Activated B cell treated with CpG ODN at 0.5 μM for 24 hours (primary cell): ENCODE measurements at places on chromosomes 7 and 10.

DNA sequence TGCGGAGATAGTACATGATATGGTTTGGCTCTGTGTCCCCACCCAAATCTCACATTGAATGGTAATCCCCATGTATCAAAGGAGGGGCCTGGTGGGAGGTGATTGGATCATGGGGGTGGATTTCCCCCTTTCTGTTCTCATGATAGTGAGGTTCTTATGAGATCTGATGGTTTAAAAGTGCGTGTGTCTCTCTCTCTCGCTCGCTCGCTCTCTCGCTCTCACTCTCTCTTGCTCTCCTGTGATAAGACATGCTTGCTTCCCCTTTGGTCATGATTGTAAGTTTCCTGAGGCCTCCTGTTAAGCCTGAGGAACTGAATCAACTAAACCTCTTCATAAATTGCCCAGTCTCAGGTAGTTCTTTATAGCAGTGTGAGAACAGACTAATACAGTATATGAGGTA, 171.9 kb downstream of the NSUN6 start:
- DNase-seq: no peak

GRCh38 chr10:78331391-78331922, 297.8 kb downstream of the RPS24 start:
- DNase-seq: no peak

GRCh38 chr10:120052964-120053702, 160.6 kb downstream of the SEC23IP start:
- no peak for DNase-seq

DNA sequence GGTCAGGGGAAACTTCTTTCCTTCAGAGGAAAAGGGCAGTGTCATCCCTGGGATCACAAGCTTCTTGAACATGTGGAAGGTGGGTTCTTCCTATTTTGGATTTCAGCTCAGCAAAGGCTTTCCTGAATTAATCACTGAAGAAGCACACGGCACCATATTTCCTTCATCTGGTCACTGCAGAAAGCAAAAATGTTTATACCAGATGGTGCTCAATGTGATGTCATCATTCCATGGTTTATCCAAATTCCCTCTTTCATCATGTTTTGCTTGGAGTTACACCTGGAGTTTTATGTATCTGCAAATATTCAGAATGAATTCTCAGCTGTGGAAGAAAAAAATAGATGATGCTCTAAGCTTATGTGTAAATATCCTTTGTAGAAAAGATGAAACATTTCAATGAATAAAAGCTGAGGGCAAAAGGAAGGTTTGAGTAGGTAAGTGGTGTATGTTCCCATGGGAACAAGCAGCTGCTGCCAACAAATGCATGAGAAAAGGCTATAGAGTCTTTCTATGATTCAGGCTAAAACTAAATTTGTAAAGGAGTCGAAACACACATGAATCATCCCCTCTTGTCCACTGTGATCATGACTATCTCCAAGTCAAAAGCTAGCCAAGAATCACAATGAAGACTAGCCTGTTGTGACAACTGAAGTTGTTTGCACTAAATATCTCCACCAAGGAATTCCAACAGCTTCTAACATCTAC, 26.9 kb upstream of the BPGM start:
- DNase-seq: no peak

DNA sequence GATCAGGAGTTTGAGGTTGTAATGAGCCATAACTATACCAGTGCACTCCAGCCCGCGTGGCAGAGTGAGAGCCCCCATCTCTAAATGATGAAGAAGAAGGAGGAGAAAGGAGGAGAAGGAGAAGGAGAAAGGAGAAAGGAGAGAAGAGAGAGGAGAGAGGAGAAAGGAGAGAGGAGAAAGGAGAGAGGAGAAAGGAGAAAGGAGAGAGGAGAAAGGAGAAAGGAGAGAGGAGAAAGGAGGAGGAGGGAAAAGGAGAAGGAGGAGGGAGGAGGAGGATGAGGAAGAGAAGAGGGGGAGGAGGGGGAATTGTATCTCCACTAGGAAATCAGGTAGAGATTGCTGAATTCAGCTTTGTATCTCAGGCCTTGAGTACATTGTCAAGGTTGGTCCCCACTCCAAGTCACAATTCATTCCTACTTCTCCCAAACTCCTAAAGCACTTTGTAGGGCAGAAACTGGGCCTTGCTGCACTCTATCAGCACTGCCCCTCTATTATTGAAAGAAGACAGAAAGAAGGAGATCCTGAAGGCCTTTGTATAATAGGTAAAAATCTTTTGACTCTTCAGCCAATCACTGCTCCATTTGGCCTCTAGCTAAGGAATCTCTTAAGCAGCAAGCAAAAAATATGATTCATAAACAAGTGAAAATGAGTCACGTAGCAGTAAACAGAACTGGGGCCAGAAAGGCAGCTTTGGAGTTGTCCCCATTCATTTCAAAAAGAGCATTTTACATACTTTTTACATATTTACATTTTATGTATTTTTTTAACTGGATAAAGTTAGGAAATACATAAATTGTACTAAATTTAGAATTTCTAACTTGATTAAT, 178.0 kb downstream of the IMMP2L start:
- DNase-seq: no peak
